Mammary epithelial cell (primary cell): ENCODE measurements at places on chromosomes 2 and 18.

GRCh38 chr2:41827354-41827971 lies 220.4 kb upstream of the PKDCC start:
- no peak for DNase-seq

DNA sequence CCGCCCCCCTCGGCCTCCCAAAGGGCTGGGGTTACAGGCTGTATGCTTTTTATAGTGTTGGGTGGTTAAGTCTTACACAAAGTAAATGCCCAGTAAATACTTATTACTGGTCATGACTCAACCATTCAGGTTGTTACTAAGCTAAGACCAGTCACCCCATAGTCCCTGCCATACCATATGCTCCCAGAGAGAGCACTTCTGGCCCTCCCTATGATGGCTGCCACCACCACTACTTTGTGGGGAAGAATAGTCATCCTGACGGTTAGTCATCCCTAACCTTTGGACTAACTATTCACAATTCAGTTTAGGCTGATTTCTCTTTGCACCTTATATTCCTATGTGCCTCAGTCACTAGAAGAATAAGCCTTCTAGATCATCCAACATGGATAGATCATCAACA lies 42.0 kb upstream of the MSH2 start:
- DNase-seq: peak; percentile 90

- DNase-seq: no peak
Measured at GRCh38 chr2:208306291-208306690, 40.2 kb downstream of the PIKFYVE start.

- no peak for DNase-seq
Measured at GRCh38 chr2:175017618-175018414, 12.6 kb upstream of the CHN1 start.

GRCh38 chr2:74002505-74003421 lies 18.1 kb downstream of the TET3 start:
- DNase-seq: peak; percentile 83

GRCh38 chr2:217327953-217328621 lies 468.2 kb upstream of the TNP1 start:
- DNase-seq: no peak

DNA sequence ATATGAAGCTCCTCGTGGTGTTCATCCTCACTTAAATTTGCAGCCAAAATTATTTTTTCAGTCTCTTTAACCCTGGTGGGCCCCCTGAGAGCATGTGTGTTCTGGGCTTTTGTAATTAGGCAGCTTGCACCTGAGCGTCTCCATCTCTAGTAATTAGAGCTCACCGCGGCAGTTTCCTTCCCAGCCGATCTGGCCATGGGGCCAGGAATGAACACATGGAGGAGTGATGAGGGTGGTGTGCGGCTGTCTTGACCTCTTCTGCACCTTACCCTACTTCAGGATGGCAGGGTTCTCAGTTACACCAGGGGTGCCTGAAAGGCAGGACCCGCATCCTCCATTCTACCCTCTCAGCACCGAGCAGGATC lies 98.5 kb downstream of the AFF3 start:
- no peak for DNase-seq

DNA sequence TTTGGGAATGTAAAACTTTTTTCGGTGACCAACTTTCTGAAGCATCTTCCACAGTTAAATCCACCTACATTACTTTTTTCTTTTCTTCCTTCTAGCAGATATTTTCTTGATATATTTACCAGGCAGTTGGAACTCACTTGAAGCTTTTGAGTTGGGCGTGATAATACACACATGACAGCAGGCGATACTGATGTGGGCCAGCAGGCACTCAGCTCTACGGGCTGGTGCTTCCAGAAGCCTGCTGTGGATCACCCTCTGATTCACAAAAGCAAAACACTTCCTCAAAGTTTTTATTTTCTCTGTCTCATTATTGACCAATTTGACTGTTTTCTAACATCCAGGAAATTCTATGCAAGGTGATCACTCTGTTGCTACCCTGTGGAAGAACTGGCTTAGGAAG lies 22.9 kb downstream of the GRHL1 start:
- no peak for DNase-seq

DNA sequence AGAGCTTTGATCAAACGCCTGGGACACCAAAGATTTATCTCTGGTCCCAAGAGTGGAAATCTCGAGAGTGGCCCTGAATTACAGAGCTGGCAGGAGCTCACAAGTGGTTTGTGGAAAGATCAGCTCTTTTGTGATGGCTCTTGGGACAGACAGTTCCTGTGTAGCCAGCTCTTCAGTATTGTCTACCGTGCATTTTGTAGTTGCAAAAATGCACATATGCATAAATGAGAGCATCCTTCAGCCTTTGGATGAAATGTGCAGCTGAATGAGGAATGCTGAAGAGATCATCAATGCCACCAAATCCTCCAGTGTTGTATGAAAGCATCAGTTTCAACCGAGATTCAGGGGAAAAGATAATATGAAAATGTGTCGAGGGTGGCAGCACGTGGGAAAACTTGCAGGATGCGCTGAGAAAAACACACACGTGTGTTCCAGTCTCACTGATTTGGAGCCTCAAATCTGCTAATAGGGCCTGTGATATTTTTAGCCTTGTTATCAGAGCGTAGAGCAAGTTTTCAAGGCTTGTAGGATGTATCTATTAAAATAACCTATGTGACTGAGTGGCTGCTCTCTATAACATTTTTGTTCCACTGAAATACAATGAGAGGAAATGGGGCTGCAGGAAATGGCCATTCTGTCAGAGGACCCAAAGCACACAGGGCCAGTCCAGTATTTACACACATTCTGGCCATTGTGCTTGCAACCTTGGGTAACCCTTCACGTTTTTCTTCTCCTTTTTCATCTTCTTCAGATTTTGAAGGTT lies 138.7 kb downstream of the PRKCE start:
- no peak for DNase-seq

- no peak for DNase-seq
Measured at GRCh38 chr2:74685408-74685807, 31.4 kb downstream of the SEMA4F start.

GRCh38 chr2:104438481-104438880 lies 415.4 kb upstream of the POU3F3 start:
- no peak for DNase-seq

- DNase-seq: no peak
Measured at GRCh38 chr2:221478485-221478863, 93.6 kb downstream of the EPHA4 start.

DNA sequence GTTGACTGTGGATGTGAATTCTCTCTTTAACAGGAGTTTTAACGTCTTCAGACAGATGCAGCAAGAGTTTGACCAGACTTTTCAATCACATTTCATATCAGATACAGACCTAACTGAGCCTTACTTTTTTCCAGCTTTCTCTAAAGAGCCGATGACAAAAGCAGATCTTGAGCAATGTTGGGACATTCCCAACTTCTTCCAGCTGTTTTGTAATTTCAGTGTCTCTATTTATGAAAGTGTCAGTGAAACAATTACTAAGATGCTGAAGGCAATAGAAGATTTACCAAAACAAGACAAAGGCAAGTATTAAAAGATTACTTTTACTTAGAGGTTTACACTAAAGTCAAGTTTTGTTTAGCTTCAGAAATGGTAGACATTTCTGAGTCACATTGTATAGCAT lies 30.2 kb upstream of the TYMS start:
- no peak for DNase-seq

- DNase-seq: peak; percentile 45
Measured at GRCh38 chr2:196170213-196170605, 1.2 kb downstream of the STK17B start.

DNA sequence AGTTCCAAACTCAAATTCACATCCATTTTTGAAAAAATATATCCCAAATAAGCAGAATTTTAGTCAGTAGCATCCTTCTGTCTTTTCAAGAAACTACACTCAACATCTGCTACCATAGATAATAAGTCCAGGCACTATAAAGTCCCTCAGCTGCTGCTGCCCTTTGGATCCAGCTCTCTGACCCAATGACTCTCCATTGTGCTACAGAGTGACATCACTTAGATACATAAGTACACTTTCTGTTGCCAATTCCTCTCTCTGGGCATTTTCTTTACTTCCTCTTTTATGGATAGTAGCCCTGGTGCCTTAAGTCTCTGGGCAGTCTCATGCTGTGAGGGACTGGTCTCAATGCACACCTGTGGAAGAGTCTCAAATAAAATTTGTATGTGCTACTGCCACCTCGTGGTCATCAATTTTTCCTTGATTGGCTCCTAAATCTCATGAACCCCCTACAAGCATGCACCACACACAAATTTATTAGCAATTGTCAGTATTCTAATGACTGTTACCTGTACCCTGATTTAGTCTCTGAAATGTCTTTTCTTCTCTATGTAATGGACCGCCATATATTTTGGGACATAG lies 219.2 kb downstream of the LRP1B start:
- DNase-seq: peak; percentile 39

- no peak for DNase-seq
Measured at GRCh38 chr2:128605931-128606330, 287.3 kb upstream of the HS6ST1 start.

DNA sequence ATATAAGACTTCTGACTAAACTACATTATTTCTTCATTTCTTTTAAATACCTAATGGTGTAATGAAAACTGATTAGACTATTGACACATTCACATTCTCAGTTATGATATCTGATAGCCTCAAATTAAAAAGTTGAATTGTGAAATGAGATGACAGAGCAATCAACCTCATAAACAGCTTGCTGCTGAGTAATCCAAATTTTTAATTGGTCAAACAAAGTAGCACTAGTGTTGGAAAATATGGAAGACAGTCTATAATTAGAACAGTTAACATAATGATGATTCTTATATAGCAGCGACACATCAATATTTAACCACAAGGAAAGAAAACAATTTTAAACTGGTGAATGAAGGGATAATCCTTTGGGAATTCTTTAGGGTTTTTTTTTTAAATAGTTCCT lies 91.9 kb upstream of the LRP1B start:
- DNase-seq: no peak

DNA sequence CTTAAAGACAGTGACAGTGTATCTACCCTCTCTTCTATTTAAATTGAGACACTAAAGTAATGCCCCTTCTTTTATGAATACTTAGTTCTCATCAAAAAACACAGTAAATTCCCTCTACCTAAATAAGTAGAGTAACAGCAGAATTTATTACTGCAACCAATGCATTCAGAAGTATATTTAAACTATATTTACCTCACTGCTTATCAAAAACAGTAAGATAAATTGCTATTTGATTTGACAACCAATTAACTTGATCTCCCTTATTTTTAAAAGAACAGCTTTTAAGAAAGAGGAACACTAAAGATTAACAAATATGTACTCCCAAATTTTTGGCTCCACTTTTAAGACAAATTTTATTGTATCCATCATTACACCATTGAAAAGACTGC lies 4.8 kb downstream of the SATB2 start:
- DNase-seq: no peak

- no peak for DNase-seq
Measured at GRCh38 chr2:180255981-180256380, 248.9 kb upstream of the CWC22 start.

- no peak for DNase-seq
Measured at GRCh38 chr2:171487803-171488259, 34.4 kb upstream of the CYBRD1 start.

GRCh38 chr2:189049709-189050164 lies 75.6 kb downstream of the COL3A1 start:
- DNase-seq: no peak

- no peak for DNase-seq
Measured at GRCh38 chr2:188984680-188985079, 10.5 kb downstream of the COL3A1 start.

- no peak for DNase-seq
Measured at GRCh38 chr18:76943542-76944339, 121.4 kb downstream of the ZNF236 start.

DNA sequence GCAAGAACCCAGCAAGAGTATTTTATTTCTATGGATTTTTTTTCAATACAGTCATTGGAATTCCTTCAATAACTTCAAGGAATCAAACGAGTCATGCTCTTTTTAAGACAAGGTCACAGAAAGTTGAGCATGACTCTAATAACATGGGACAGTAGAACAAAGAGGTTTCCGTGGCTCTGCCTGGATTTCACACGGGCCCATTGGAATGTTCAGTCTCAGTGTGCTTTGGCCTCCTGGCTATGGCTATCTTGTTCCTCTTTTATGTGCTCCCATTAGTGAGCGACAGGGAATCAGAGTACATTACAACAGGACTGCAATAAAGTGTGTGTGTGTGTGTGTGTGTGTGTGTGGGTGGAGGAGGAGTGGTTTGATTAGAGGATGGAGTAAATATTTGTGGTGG lies 312.4 kb downstream of the DCC start:
- DNase-seq: no peak

- DNase-seq: no peak
Measured at GRCh38 chr2:219386532-219387280, 1.0 kb downstream of the DNPEP start.

DNA sequence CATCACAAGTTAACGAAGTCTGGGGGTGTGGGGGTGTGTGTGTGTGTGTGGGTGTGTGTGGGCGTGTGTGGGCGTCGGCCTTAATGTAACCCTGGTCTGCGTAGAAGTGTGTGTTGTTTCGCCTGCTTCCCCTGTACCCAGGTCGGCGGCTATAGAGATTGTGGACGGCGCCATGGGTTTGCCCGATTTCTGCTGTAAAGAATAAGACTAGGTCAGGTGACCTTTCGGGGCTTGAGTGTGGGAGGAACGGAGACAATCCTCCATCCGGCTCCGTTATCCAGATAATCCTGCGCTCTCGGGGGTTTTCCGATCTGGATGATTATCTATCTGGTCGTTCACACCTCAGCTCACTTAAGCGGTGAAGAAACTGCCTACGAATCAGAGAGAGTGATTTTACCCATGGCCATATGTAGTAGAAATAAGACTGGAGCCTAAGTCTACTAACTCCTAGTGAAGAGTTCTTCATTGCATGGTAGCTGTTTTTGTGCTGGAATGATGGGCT lies 543 bp downstream of the HADHB start:
- DNase-seq: peak; percentile 69

DNA sequence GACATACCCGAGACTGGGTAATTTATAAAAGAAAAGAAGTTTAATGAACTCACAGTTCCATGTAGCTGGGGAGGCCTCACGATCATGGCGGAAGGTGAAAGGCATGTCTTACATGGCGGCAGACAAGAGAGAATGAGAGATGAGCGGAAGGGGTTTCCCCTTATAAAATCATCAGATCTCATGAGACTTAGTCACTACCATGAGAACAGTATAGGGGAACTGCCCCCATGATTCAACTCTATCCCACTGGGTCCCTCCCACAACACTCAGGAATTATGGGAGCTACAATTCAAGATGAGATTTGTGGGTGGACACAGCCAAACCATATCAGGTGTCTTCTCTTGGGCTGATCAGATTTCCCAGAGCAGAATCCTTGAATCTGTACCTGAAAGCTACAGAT lies 617.3 kb upstream of the ID2 start:
- no peak for DNase-seq

- no peak for DNase-seq
Measured at GRCh38 chr2:156347431-156347830, 14.9 kb upstream of the NR4A2 start.

- DNase-seq: no peak
Measured at GRCh38 chr2:31386648-31387047, 27.9 kb downstream of the XDH start.

DNA sequence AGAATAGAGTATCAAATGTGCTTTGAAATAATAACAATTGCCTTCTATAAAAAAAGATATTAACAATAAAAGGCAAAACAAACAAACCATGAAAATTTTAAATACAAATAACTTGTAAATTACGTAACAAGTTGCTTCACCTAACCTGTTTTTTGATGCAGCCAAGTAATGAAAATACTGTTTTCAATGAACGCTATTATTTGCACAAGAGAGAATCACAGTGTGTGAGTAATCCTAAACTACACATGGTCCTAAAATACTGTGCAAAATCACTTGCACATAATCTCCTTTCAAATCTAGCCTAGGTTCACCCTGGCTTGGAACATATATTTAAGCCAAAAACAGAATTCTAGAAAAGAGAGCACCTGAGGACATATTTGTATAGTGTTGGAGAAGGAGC lies 98.9 kb downstream of the CCDC148 start:
- DNase-seq: no peak
